NCI-H748 treated with DMSO at 0.1 percent for 48 hours (cell line): ENCODE measurements at places on chromosomes 1 and 21.

DNA sequence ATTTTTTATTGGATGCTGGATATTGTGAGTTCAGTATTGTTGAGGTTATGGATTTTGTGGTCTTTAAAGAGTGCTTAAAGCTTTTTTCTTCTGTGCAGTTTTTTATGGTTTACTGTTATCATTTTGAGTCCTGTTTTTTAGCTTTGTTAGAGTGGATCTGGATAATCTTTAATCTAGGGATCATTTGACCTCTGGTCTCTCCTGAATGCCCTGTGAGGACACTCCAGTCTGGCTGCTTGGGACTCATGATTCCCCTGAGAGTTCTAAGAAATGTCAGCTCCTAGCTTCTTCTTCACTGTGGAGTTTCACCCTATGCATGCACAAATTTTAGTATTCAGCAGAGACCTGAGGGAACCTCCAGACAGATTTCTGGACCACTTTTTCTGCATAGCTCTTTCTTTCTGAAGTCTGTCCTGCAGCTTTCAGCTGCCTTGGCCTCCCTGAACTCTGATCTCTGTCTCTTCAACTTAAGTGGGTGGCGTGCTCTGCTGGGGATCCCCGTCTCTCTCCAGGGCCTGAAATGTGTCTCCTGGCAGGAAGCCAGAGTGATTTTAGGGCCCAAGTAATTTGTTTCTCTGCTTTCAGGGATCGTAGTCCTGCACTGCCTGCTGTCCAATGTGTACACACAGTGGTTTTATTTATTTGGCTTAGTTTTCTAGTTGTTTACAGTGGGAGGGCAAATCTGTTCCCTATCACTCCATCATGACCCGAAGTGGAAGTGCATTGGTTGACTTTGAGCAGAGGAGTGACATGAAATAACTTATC is 14.7 kb downstream of the PEX14 start:
- DNase-seq, result no peak

DNA sequence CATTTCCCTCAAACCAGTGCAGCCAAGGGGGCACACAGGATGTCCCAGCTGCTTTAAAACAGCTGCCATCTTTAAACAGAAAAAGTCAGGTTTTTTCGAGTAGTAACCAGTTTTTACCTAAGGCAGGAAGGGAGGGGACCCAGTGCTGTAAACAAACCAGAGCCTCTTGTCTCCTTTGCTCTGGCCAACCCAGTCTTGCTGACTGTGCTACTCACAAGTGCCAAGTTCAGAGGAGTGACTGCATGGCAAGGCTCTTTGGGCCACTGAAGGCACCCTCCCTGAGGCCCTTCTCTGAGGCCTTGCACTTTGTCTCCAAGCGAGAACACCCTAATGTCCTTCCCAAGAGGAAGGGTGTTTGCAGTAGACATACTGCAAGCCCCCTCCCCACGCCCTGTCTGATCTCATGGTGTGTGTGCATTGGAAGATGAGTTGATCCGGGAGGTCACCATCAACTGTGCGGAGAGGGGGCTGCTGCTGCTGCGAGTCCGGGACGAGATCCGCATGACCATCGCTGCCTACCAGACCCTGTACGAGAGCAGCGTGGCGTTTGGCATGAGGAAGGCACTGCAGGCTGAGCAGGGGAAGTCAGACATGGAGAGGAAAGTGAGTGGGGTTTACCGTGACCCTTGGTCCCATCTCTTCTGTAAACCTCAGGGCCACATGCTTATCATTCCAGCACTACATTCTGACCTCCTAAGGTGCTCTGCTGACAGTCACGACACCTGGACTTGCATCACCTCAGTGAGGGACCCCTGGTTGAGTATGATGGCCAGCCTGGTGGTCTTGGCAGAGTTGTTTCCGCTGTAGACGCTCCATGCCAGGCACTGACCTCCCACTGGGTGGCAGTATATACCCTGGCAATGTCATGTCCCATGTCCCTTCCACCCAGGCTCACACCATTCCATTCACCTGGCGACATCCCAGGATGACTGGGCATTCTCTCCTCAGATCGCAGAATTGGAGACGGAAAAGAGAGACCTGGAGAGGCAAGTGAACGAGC is 4.7 kb downstream of the DNALI1 start:
- DNase-seq, result no peak

- DNase-seq, result no peak
Measured at GRCh38 chr1:209645574-209646452, 6.4 kb downstream of the LAMB3 start.

DNA sequence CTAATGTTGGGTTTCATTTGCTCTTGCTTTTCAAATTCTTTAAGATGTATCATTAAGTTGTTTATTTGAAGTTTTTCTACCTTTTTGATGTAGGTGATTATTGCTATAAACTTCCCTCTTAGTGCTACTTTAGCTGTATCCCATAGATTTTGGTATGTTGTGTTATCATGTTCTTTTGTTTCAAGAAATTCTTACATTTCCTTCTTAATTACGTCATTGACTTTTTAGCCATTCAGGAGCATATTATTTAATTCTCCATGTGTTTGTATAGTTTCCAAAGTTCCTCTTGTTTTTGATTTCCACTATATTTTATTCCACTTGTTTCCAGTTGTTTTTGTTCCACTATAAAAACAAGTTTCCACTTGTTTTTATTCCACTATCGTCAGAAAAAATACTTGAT is 15.0 kb downstream of the GPR88 start:
- DNase-seq, result no peak

DNA sequence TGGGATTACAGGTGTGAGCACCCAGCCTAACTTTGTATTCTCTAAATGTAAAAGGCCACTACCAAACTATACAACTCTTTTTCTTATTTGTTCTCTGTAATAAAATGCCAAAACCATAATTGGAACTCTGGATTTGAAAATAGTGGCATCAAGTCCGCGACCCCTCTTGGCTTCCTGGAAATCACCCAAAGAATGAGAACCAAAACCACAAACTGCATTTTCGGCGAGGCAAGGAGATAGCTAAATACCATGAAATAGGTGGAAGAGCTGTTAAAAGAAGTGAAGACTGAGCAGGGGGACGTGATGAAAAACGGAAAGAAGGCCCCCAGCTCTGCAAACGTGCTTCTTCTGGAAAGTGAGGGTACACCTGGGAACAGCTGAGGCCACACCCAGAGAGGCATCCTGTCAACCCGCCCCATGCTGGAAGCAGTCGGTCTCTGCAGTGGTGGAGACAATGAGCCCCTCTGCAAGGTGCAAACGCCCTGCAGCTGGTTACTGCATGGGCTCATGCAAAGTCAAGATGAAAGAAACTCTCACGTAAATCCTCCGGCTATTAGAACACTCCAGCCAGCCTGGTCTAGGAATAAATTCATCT is 22.5 kb downstream of the VPS26C start:
- no peak for DNase-seq

DNA sequence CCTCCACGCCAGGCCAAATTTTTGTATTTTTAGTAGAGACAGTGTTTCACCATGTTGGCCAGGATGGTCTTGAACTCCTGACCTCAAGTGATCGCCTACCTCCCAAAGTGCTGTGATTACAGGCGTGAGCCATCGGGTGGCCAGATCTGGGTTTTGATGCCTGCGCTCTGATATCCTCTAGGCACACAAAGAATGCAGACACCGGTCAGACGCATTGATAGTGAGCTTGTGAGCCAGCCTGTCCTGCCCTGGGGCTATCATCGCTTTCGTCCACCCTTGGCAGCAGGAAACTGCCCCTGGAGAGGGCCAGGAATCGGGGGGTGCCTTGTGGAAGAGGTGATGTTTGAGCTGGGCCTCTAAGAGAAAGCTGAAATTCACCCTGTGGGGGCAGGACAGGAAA is 4.0 kb downstream of the FBLIM1 start:
- no peak for DNase-seq

DNA sequence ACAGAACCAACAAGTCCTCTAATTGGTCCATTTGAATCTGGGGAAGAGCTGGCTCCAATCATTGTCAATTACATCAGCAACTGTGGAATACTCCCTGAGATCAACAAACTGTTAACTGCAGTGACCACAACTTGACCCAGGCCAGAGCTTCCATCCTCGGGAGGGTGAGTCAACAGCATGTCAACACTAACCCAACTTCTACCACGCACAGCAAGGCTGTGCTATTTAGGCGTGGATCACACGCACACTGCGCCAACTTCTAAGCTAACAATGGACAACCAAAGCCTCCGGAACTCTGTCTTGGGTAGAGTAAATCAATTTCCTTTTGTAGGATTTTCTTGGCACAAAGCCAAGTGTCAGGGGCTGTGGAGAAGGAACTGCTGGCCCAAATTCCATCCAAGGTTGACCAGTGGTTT is 30.4 kb downstream of the APP start:
- peak; percentile 11 for DNase-seq

- no peak for DNase-seq
Measured at GRCh38 chr1:211641044-211641800, 34.2 kb downstream of the NEK2 start.

DNA sequence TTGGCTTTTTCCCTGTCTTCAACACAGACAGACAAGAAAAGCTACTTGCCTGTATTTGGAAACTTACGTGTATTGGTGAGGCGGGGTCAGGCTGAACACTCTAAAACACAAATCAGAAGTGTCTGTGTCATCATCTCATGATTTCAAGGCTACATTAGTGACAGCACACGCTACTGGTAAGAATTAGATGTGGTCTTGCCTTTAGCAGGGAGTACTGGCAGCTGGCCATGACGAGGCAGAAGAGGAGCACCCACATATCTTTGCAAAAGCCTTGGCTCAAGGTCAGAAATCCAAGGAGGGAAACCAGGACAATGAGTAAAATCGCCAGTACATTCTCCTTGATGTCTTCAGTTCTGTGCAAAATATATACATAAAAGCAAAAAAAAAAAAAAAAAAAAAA is 77.7 kb downstream of the PCNX2 start:
- no peak for DNase-seq

DNA sequence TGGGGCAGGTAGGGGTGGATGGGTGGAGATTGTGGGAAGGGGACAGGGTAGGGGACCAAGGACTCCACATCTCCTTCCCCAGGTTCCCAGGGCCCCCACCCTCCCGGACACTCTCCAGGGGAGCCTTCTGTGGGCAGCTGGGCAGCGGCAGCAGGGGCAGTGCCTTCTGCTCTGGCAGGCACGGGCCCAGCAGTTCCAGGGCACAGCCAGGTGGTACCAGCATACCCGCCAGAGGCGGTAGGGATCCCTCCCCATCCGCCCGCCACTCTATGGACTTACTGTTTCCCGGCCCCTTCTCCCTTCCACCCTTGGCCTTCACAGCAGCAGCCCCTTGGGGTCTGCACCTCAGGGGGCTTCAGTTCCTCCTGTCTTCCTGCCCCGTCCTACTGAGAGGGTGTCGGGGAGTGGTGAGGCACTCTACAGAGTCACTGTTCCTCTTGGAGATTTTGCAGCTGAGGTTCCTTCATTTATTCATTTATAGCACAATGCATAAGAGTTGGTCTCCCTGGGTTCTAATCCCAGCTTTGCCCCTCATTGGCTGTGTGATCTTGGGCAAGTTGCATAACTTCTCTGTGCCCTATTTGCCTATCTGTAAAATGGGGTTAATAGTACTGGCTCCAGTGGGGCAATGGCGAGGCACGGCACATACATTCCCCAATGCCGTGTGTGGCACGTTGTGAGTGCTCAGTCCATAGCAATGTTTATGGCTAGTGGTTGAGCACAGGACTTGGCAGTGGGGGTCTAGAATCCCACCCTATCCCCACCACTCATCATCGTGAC is 17.0 kb downstream of the C1orf167 start:
- no peak for DNase-seq

DNA sequence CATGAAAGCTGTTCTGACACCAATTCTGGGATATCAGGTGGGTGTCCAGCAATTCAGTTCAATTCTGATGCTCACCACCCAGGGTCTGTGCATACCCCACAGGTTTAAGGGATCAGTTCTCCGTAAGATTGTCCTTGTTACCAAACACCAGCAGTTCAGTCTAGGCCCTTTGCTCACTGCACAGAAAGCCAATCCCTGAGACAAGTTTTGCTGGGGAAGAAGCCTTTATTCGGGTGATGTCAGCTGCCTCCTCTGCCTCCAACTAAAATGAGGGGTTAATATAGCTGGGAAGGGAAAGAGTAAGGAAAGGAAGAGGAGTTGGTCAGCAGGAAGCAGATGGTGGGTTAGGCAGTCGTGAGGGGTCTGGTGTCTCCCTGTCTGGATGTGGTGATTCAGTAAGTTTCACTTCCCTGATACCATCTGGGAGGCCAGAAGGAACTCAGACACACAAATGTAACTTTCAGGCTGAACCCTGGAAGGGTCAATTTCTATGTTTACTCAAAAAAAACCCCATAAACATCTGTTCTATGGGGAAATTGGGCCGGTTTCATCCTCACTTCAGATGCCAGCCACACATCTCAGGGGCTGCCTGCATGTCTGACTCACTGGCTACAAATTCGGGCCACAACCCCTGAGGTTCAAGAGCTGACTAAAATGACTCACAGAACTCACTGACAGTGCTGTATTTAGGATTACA is 83.3 kb upstream of the PGBD5 start:
- no peak for DNase-seq

- DNase-seq, result no peak
Measured at GRCh38 chr1:61131716-61132115, 49.4 kb downstream of the NFIA start.

DNA sequence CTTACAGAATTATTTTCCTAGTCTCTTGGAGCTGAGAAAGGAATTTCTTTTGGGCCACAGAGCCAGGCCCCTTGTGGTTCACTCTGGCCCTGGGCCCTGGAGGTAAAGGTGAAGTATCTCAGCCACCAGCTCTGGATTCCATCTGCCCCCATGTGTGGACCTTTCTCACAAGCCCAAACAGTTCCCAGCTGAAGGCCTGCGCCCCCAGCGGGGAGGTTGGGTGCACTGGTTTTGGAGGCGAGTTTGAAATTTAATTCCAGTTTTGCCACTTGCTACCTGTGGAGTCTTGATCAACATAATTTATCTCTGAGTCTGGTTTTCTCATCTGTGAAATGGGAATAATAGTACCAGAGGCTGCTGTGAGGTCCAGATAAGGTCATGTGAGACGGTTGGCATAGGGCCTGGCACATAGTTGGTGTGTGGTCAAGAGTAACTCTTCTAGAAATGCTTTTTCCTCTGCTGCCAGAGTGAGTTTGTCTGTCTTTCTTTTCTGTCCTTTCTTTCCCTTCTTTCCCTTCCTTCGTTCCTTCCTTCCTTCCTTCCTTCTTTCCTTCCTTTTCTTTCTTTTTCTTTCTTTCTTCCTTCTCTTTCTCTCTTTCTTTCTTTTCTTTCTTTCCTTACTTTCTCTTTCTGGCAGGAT is 6.1 kb downstream of the AGTRAP start:
- DNase-seq, result no peak

GRCh38 chr21:38475519-38475918 is 22.8 kb downstream of the ERG start:
- no peak for DNase-seq

DNA sequence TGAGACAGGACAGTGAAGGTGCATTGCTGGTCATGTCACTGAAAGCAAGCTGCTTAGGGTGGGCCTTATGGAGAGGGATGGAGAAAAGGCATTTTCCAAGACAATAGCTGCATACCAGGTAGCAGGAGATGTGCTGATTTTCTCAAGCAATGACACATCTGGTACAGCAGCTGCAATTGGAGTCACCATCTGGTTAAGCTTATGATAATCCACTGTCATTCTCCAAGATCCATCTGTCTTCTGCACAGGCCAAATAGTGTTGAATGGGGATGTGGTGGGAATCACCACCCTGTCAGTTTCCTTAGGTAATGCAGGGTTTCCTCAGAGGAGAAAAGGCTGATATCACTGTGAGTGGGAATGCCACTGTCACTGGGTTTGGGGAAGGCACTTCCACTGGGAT is 54.6 kb downstream of the ADSS2 start:
- no peak for DNase-seq

- no peak for DNase-seq
Measured at GRCh38 chr1:205515781-205516253, 11.3 kb downstream of the CDK18 start.

- DNase-seq, result no peak
Measured at GRCh38 chr1:184199438-184200085, 148.0 kb downstream of the TSEN15 start.
